ENCODE measurements at places on chromosomes 16 and 17. TPM values are rescaled to one million over a fixed set of nuclear protein-coding genes. Genes with fewer than 3 reads are reported as not detected.
A peak's percentile ranks its signal among the peaks of the same experiment; 100 is the strongest.

DNA sequence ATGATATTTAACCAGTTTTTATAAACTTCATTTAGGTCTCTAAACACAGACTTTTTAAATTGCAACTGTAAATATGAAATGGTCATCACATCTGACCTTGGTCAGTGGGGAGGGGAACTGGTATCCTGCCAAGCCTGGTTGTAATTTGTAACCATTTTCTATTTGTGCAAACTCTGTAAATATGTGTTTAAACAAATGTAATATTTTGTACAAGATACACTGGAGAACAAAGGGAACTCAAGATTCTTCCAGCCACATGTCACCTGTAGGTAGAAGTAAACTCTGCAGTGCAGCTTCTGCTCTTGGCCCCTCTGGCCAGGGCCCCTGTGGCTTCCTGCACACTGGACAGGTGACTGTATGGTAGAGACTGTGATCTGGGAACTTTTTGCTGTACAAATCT lies 35.8 kb downstream of the AKAP1 start:
- DNase-seq: no peak

GRCh38 chr16:30558789-30559377 lies 709 bp upstream of the ZNF764 start:
- no peak for DNase-seq

The NGFR gene
- total RNA-seq: 0.28 TPM

DNA sequence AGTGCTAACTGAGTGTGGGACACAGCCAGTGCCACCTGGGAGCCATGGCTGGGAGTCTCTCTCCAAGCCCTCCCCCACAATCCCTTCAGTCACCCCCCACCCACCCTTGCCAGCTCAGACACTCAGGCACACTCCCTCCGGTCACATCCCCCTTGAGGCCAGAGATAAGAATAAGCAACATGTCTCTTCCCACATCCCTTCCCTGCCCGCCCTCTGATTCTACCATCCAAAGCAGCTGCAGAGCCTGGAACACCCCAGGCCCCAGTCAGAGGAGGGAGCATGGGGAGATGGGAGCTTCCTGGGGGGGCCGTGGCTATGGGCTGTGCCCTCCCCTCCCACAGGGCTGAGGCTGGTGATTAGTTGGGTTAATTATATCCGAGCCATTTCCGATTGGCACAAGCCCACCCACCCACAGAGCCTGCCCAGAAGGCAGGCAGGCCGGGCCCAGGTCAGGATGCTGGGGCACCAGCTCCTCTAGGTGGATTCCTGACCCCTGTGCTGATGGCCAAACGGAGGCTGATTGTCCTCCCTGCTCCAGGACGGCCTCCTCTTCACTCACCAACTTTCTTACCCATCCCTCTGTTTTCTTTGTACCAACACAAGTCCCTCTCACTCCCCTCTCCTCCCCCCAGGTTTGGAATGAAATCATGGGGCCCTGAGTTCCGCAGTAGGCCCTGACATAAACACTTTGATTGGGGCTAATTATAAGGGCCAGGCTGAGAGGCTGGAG lies 28.6 kb upstream of the MEIOC start:
- DNase-seq: no peak

- no peak for DNase-seq
These were observed 24.4 kb downstream of the UBE2O start for GRCh38 chr17:76428511-76428910.

DNA sequence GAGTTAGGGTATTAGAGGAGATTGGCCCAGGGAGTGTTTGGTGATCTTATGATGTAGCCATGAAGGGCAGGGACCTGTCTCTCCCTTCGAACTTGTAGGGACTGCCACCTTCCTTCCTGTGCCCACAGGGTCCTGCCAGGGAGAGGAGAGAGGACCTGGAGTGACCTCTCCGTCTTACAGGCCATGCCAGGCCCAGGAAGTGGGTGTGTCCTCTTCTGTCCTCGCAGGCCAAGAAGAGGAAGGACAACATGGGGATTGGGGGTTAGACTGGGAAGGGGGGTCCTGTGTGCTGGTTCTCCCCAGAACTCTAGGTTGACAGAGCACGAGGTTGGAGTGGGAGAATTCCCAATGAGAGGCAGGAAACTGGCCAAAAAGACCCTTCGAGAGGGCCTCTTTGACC lies 43.4 kb upstream of the TAC4 start:
- DNase-seq: no peak

The CDRT15L2 gene
- not detected for total RNA-seq

DNA sequence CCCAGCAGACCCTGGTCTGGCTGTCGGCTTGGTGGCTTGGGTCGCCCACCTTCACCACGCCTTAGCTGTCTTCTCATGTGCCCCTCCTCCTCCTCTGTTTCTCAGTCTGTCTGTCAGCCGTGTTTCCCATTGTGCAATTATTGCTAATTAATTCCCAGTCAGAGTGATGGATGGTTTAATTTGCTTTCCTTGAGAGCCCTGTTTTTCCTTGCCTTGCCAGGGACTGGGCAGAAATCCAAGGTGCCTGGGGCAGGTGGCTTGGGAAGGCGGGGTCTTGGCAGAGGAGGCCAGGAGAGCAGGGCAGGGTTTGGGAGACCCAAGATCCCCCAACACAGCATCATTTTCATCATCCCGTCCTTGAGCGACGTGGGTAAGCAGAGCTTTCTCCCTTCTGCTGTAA lies 21.3 kb downstream of the NECAB2 start:
- no peak for DNase-seq

The FBXW10 gene
- 0.07 TPM for total RNA-seq

- DNase-seq: no peak
These were observed 5.3 kb downstream of the PDK2 start for GRCh38 chr17:50100480-50100883.

DNA sequence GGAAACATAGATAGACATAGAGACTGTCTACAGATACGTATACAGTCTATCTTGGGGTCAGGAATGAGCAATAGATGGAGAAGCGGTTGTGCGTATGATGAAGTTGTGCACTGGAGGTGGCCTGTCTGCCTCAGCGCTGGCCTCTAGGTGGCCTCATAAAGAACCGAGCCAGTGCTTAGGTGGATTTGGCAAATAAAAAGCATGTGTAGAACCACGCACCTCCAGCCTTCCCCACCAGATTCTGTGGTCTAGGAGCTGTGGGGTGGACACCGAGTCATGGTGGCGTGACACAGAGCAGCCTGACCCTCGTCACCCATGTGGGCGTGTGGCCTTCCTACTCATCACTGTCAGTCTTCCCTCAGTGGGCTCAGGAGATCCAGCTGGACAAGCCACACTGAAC lies 34.0 kb downstream of the PGS1 start:
- DNase-seq: peak; percentile 71

The SKAP1 gene
- total RNA-seq: 108 TPM

- peak; percentile 56 for DNase-seq
These were observed 3.3 kb downstream of the SYNRG start for GRCh38 chr17:37605813-37606505.

DNA sequence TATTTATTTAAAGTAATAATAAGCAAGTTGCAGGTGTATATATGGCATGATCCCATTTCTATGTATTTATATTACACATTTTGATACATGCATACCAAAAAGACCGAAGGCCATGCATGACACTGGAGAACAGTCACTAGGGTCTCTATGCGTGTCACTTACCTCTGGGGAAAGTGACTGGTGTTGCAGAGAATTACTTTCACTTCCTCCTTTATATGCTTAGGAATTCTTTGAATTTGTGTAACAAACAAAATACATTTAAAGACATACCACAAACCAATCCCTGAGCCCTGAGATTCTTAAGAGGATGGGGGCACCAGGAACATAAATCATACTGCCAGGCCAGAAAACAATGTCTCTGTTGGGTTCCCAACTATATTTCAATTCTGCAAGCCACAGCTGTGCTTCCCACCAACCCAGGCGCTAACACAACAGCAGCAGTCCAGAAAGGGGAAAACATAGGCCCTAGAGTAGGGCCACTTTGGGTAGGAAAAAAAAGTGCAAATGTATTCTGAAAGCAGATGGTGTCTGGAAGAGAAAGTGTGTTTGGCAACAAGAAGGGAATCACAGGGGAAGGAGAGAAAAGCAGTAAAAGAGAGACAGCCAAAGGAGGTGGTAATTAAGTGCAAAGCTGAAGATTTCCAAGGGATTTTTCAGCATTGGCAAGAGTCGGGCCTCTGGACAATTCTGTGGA lies 24.5 kb upstream of the HYDIN start:
- DNase-seq: no peak

- no peak for DNase-seq
These were observed 35.5 kb upstream of the HLF start for GRCh38 chr17:55229276-55229675.

DNA sequence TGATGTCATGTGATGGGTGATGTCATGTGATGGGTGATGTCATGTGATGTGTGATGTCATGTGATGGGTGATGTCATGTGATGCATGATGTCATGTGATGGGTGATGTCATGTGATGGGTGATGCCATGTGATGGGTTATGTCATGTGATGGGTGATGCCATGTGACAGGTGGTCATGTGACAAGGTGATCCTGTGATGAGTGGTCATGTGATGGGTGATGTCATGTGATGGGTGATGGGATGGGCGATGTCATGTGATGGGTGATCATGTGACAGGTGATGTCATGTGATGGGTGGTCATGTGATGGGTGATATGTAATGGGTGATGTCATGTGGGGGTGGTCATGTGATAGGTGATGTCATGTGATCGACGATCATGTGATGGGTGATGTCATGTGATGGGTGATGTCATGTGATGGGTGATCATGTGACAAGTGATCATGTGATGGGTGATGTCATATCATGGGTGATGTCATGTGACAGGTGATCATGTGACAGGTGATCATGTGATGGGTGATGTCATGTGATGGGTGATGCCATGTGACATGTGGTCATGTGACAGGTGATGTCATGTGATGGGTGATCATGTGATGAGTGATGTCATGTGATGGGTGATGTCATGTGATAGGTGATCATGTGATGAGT lies 17.2 kb downstream of the CD300LB start:
- peak; percentile 36 for DNase-seq

- DNase-seq: no peak
These were observed 10.6 kb downstream of the CPSF4L start for GRCh38 chr17:73250851-73251640.

GRCh38 chr16:86664522-86665318 lies 86.4 kb downstream of the FOXL1 start:
- DNase-seq: peak; percentile 85

GRCh38 chr17:73738751-73739575 lies 94.7 kb upstream of the SDK2 start:
- no peak for DNase-seq

The MYH1 gene
- total RNA-seq: not detected

GRCh38 chr16:30567991-30568638 lies 3.4 kb downstream of the ZNF688 start:
- peak; percentile 62 for DNase-seq

GRCh38 chr17:40936976-40937375 lies 470 bp downstream of the KRT23 start:
- no peak for DNase-seq

The AGRP gene
- not detected for total RNA-seq

DNA sequence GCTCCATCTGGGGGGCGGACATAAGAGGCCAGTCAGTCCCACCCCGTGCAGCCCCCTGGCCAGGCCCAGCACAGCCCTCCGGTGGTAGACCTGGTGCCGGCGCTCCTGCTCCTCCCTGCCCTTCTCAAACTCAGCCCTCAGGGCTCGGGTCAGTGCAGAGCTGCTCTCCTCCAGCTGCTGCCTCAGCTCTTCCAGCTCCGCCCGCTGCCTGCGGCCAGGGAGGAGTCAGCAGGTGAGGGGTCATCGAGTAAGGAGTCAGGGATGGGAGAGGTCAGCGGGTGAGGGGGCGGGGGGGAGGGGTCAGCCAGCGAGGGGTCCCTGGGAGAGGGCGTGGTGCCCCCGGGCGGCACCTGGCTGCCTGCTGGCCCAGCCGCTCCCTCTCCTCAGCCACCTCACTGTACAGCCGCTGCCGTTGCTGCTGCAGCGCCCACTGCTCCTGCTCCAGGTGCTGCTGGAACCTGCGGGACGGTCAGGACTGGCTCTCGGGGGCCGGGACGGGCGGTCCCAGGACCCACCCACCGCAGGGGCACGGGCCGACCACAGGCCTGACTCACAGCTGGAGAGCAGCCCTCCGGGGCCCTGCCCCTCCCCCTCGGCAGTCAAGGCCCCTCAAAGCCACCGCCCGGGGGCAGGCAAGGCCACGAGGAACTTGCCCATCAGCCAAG lies 26.5 kb upstream of the AATK start:
- DNase-seq: no peak

DNA sequence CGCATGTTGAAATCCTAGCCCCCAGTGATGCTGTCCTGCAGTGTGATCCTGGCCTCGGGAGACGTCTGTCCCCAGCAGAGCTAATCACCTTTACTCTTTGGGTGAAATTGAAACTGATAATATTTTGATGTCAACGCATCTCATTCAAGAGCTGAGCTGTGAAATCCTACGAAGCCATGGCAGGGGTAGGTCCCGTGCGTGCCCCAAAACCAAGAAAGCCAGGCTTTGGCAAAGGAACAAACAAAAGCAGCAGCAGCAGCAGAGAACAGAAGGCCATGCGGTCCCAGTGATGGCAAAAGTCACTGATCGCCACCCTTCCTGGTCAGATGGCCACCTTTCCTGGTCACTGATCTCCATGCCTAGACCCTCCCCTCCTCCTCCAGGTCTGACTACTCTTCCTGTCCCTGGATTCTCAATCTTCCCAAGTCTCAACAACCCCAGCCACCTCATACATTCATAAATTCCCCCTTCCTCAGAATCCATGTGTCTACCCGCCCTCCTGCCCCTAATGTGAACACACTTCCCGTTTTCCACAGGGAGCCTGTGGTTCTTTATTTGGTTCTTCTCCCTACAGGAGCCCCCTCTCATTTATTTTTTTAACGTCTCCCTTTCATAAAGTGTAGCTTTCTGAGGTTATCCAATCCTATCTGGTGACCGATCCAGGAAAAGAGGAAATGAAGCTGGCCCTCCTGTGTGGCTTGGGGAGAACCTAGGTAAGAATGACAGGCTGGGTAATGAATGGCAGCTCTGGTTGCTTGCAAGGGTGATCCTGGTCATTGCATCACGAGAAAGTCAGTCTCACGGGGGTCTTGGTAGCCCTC lies 50.3 kb downstream of the CPPED1 start:
- no peak for DNase-seq

DNA sequence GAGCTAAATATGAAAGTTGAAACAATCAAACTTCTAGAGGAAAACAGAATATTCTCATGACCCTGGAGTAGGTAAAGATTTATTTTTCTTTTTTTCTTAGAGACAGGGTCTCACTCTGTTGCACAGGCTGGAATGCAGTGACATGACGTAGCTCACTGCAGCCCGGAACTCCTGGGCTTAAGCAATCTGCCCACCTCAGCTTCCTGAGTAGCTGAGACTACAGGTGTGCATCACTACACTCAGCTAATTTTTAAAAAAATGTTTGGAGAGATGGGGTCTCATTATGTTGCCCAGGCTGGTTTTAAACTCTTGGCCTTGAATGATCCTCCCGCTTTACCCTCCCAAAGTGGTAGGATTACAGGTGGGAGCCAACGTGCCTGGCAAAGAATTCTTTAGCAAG lies 15.5 kb downstream of the IKZF3 start:
- no peak for DNase-seq

The KRT40 gene
- total RNA-seq: not detected

All from activated T-cell treated with anti-CD3 and anti-CD28 coated beads, Interleukin-2, amount 50 U/mL, for 72 hours (primary cell).